ENCODE measurements at places on chromosomes 4 and X. TPM values are rescaled to one million over a fixed set of nuclear protein-coding genes. Genes with fewer than 3 reads are reported as not detected.
A peak's percentile ranks its signal among the peaks of the same experiment; 100 is the strongest.

DNA sequence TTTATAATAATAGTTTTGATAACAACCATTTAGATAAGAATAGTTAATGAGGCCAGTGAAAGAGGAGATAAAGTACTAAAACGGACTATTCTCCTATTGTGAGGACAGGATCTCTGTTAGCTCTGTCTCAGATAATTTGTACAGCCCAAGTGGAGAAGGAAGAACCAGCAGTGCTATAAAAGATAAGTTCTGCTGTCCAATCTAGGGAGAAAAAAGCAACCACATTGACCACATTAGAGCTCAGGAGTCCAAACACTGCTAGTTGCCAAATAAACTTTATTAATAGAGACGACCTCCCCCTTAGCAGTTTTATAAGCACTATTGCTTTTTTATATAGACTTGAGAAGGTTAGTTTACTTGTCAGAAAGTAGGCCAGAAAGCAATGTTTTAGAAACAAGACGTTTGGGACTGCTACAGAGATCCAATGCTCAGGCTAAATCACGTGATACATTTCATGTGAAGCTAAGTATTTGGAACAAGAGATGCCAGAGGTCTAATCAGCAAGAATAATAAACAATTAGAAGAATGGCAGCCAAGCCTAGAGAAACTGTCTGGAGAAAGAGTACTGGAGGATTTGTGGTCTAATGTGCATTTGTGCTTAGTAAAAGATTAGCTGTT lies 15.9 kb downstream of the IL15 start:
- no peaks in the 10 kb centered on the region for H3K36me3 ChIP-seq
- no peak overlapping the region for H3K27ac ChIP-seq
- no peaks in the 10 kb centered on the region for H3K27me3 ChIP-seq
- H3K4me1 ChIP-seq = peaks cover 13% of the 10 kb centered on the region

- no peak overlapping the region for H3K4me3 ChIP-seq
- peaks cover 22% of the 10 kb centered on the region for H3K36me3 ChIP-seq
- H3K27ac ChIP-seq = no peak overlapping the region
- no peak for DNase-seq
- H3K4me1 ChIP-seq = no peaks in the 10 kb centered on the region
- H3K27me3 ChIP-seq = no peaks in the 10 kb centered on the region
Measured at GRCh38 chr4:112585977-112586736, 50.6 kb downstream of the ZGRF1 start.

The PNMA6A gene
- total RNA-seq = 0.38 TPM

- peak overlapping the region; percentile 36 for H3K4me3 ChIP-seq
- H3K4me1 ChIP-seq = peaks cover 5% of the 10 kb centered on the region
- H3K27ac ChIP-seq = no peak overlapping the region
- H3K36me3 ChIP-seq = no peaks in the 10 kb centered on the region
- H3K27me3 ChIP-seq = no peaks in the 10 kb centered on the region
- no peak for DNase-seq
Measured at GRCh38 chr4:185965426-185966384, 103.3 kb upstream of the TLR3 start.

The WAS gene
- total RNA-seq = 101 TPM

The MYOZ2 gene
- total RNA-seq = not detected

DNA sequence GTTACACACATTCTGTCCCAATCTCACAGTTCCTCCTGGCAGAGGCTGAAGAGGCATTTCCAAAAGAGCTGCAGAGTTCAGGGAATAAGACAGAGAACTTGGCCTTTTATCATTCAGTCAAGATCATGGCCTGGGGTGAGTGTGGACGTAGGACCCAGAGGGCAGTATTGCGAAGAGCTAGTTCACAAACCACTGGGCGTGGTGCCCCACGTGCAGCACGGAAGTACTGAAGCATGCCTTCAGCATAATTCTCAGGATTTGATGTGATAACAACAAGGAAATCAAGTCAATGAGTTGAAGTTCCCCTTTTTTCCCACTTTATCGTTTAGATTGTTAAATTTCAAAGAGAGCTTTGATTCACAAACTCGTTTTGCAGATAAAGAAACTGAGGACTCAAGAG lies 117.7 kb downstream of the RELL1 start:
- no peaks in the 10 kb centered on the region for H3K27me3 ChIP-seq
- H3K27ac ChIP-seq = no peak overlapping the region
- no peak overlapping the region for H3K4me3 ChIP-seq
- no peaks in the 10 kb centered on the region for H3K36me3 ChIP-seq

GRCh38 chr4:112145790-112146501 lies 692 bp downstream of the FAM241A start:
- H3K27me3 ChIP-seq = peaks cover 5% of the 10 kb centered on the region
- H3K27ac ChIP-seq = peak overlapping the region; percentile 80
- peak overlapping the region; percentile 97 for H3K4me3 ChIP-seq
- peak; percentile 47 for DNase-seq
- peaks cover 19% of the 10 kb centered on the region for H3K4me1 ChIP-seq
- peaks cover 3% of the 10 kb centered on the region for H3K36me3 ChIP-seq

GRCh38 chr4:37967736-37968135 lies 7.5 kb downstream of the PTTG2 start:
- peaks cover 53% of the 10 kb centered on the region for H3K4me1 ChIP-seq
- peaks cover 4% of the 10 kb centered on the region for H3K36me3 ChIP-seq
- no peaks in the 10 kb centered on the region for H3K27me3 ChIP-seq
- no peak for DNase-seq
- peak overlapping the region; percentile 13 for H3K4me3 ChIP-seq

The SYTL4 gene
- total RNA-seq = 0.20 TPM

- DNase-seq = no peak
- peaks cover 6% of the 10 kb centered on the region for H3K36me3 ChIP-seq
- H3K4me1 ChIP-seq = peaks cover 27% of the 10 kb centered on the region
- H3K27ac ChIP-seq = no peak overlapping the region
- H3K27me3 ChIP-seq = no peaks in the 10 kb centered on the region
- no peak overlapping the region for H3K4me3 ChIP-seq
Measured at GRCh38 chrX:79369871-79370270, 2.7 kb upstream of the ITM2A start.

DNA sequence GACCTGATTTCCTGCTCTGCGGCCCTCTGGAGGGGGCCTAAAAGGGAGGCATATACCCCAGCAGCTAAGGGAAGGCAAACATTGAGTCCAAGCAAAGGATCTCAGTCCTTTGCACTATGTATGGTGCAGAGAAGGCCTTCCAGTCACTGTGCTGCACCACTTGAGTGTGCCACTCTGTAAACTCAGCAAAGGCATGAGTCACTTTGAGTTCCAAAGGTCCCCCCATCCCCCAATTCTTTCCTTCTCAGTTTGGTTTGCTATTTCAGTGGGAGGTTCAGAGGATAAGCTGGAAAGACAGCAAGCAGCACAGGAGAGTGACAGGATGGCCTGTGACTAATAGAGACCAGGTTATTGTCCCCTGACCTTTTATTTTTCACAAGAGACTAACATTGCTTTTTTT lies 131.3 kb downstream of the FHDC1 start:
- no peak overlapping the region for H3K4me3 ChIP-seq
- no peaks in the 10 kb centered on the region for H3K4me1 ChIP-seq
- no peaks in the 10 kb centered on the region for H3K27me3 ChIP-seq
- H3K27ac ChIP-seq = no peak overlapping the region

The TMPRSS11A gene
- total RNA-seq = not detected

The TXK gene
- total RNA-seq = 0.98 TPM

GRCh38 chrX:111445485-111445884 lies 33.5 kb upstream of the DCX start:
- no peaks in the 10 kb centered on the region for H3K4me1 ChIP-seq
- H3K4me3 ChIP-seq = no peak overlapping the region
- peaks cover 3% of the 10 kb centered on the region for H3K27me3 ChIP-seq
- H3K27ac ChIP-seq = no peak overlapping the region

DNA sequence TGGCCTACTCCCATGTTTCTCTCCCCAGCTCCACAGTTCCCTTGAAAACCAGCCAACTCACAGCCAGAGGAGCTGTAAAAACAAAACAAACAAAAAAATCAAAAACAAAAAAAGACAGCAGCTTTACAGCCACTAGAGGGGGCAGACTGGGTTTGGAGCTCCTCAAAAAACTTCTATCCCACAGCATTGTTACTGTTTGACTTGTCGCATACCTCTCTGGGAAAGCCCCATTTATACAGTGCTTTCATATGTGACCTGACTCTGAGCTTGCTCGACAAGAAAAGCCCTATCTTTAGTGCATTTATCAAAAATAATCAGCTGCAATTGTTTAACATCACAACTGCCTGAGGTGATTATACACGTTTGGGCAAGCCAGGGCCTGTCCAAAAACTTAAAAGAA lies 21.6 kb downstream of the TSPAN6 start:
- peaks cover 9% of the 10 kb centered on the region for H3K27me3 ChIP-seq
- H3K36me3 ChIP-seq = no peaks in the 10 kb centered on the region
- no peak overlapping the region for H3K4me3 ChIP-seq

GRCh38 chrX:17826609-17827496 lies 34.2 kb downstream of the RAI2 start:
- DNase-seq = no peak
- no peaks in the 10 kb centered on the region for H3K36me3 ChIP-seq
- H3K4me1 ChIP-seq = no peaks in the 10 kb centered on the region
- H3K27me3 ChIP-seq = no peaks in the 10 kb centered on the region
- H3K4me3 ChIP-seq = no peak overlapping the region
